ENCODE measurements at places on chromosomes 7 and 10.

DNA sequence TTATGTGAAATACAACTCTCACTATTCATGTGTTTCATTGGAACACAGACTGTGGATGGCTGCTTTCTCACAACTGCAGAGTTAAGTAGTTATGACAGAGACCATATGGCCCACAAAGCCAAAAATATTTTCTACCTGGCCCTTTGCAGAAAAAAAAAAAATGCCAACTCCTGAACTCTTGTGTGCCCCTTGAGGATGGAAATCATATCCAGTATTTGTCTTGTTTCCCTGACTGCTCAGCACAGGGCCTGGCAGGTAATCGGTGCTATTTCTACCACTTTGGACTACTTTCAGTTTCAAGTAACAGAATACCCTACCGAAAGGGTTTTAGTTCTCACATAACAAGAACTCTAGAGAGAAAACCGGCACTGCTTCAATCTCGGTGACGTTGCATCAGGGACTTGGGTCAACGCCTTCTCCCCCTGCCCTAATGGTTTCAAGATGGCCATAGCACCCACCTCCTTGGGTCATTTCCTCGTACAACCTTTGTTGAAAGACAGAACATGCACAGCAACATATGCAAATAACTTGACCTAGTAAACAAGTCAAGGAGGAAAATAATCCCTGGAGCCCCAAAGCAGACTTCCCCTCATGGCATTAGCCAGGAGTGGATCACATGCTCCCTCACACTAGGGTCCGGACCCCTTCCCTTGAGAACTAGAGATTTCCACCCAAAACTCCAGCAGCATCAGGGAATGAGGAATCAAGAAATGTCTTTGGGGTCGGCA lies 11.8 kb upstream of the GPNMB start:
- DNase-seq: no peak

- DNase-seq: no peak
Measured at GRCh38 chr10:1173091-1173490, 116.9 kb downstream of the WDR37 start.

DNA sequence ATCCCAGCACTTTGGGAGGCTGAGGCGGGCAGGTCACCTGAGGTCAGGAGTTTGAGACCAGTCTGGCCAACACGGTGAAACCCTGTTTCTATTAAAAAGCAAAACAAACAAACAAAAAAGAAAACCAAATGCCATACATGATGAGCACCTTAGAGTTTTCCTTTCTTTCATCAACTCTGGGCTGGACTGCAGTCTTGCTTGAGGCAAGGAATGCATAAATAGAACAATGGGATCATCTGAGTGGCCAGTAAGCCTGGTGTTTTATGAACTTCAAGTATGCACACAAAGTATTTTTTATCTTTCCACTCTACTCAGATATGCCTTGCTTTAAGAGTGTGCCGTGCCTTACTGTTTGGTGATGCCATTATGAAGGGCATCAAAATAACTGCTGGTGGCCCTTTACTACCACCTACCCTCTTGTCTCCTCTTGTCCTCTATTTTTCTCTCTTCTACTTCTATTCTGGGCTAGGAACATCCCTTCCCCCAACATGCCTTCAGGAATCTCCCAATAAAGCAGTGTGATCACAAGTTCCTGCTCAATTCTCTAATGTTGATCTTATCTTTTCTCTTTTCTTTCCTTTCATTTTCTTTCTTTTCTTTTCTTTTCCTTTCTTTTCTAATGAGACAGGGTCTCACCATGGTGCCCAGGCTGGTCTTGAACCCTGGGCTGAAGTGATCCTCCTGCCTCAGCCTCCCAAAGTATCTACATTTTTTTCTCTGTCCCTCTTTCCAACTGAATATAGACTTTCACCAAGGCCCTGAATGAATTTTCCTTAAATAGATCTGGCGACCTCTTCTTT lies 10.2 kb downstream of the SCD start:
- DNase-seq: no peak

DNA sequence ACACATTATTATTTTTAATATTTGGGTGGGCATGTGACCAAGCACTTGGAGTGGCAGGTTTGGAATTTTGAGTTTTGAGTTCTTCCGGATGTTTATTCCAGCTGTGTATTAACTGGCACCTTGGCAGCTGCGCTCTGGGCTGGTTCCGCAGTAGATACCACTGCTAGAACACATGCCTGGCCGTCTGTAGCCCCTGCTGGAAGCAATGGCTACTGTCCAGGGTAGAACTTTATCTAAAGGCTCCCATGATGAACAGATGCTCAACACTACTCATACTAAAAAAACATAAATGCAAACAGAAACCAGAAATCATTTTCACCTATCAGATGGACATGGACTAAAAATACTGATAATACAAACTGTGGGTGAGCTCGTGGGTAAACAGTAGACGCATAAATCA lies 19.4 kb upstream of the SH3PXD2A start:
- DNase-seq: no peak

GRCh38 chr7:71842381-71842780 lies 569.8 kb downstream of the CALN1 start:
- DNase-seq: no peak

GRCh38 chr7:90312745-90313144 lies 8.4 kb downstream of the FAM237B start:
- DNase-seq: no peak

- no peak for DNase-seq
Measured at GRCh38 chr10:30758338-30758737, 128.8 kb upstream of the LYZL2 start.

- DNase-seq: no peak
Measured at GRCh38 chr10:91049296-91049987, 128.6 kb upstream of the ANKRD1 start.

DNA sequence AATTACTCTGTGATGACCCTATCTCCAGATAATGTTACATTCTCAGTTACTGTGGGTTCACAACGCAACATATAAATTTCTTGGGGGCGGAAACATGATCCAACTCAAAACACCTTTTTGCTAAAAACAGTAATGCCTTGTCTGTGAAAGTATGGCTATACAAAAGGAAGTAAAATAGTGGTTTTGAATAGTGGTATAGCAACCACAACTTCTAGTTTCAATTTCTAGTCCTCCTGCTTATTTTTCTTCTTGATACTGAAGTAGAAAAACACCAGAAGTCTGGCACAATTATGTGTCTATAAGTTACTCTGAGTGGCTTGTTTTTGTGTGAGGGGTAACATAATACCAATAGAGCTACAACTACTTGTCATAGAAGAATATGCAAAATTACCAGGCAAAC lies 21.5 kb upstream of the ZNF800 start:
- DNase-seq: no peak

GRCh38 chr10:35448687-35449662 lies 112.7 kb downstream of the CCNY start:
- DNase-seq: no peak

DNA sequence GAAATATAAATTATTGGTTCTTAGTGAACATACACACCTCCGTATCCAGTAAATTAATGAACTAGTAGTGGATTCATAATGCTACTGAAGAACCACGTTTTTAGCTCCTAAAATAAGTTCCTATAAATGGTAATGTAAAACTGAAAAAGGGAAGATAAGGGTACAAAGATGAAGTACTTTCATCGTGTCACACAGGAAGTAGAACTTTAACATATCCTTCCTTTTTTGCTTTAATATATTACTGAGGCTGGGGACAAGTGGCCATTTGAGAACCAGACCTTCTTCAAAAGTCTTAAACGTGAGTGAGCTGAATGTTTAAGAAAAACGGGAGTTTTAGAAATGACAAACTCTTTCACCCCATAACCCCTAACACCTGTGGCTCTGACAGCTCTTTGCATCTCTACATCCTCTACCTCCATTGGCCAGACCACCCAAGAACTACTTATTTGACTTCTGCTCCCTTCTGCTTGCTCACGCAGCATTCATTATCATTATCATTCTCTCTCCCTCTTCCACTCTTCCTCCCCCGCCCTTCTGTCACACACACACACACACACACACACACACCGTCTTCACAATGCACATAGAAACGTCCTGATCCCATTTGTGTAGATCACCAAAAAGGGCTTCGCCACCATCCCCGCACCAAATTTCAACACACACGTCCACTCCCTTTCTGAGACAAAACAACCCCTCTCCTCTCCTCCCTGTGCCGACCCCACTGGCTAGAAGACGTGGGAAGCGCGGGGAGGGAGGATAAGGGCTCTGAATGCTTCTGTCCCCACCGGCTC lies 677 bp downstream of the SKAP2 start:
- DNase-seq: no peak

DNA sequence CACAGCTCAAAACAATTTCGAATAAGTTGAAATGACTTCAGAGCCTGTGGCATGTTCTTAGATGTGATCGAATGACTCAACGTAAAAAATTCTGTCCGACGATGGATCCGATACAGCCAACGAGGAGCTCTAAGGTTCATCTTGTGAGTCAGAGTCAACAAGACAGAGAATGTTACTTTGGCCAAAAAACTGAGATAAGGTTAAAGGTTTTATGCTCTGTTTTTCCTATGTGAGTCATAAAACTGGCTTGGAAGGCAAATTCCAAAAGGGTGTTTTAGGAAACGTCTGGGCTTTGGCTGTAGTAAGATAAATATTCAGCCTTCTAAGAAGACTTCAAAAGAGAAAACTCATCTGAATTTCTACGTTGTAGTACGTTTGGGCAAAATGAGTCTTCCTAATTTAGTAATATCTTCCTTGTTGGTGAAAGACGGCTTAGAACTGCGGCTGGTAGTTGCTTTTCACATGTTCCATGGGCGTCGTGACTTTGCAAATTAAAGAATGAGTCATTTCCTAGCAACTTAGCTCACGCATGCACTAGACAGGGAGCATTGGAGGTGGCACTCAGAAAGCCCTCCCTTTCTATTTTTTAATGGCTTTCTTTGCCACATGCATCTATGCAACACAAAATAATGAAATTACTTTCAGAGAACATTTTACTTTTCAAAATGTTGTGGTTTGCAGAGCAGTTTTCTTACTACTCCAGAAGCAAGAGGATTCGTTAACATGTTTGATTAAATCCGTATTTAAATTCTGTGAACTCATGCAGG lies 28.2 kb downstream of the PFKP start:
- peak; percentile 89 for DNase-seq

GRCh38 chr7:81492240-81492639 lies 277.6 kb downstream of the HGF start:
- DNase-seq: no peak

DNA sequence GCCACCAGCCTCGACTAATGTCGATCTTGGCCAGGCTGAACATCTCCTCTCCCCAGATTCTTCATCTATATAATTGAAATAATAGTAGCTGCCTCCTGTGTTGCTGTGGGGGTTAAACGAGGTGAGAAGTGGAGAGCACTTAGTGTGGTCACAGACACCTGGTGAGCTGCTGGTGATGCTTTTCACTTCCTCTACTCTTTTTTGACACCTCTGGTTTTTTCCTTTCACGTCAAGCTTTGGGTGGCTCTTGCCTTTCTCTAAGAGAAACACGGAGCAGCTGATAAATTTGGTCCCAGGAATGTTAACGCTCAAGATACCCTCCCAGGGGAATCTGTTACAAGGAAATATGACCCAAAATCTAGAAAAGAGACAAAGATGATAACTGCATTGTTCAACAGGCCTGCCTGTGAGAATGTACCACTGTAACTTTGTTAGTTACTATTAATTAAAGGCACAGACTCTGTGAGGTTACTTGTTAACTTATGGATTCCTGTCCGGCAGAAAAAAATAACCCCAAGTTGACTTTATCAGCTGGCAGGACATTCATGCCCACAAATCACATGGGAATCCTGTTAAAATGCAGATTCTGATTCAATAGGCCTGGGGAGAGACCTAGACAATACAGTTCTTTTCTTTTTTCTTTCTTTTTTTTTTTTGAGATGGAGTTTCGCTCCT lies 9.5 kb upstream of the NPFFR1 start:
- no peak for DNase-seq

DNA sequence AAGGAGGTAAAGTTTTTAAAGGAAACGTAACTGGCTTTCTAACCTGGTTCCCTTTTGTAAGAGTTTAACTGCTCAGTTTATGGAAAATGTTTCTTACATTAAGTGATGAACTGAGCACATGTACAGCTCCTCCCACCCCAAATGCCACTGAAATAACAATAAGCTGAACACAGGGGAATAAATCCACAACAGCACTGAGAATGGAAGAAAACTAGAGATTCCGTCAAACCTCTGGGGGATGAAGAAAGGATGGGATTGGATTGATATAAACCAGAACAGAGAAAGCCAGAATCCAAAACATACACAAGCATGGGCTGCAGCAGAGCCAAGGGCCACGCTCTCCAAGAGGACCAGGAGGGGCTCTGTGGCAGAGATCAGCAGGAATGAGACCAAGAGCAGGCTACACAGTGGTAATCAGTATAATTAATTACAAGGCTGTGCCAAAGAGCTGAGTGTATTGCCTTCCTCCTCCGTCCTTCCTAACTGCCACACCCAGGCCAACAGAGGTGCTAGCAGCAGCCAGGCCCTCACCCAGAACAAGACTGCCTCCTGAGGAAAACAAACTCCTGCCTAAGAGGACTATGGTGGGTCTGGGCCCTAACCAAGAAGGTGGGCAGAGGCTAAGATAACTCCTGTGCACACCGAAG lies 73.9 kb downstream of the KIAA1549 start:
- no peak for DNase-seq

DNA sequence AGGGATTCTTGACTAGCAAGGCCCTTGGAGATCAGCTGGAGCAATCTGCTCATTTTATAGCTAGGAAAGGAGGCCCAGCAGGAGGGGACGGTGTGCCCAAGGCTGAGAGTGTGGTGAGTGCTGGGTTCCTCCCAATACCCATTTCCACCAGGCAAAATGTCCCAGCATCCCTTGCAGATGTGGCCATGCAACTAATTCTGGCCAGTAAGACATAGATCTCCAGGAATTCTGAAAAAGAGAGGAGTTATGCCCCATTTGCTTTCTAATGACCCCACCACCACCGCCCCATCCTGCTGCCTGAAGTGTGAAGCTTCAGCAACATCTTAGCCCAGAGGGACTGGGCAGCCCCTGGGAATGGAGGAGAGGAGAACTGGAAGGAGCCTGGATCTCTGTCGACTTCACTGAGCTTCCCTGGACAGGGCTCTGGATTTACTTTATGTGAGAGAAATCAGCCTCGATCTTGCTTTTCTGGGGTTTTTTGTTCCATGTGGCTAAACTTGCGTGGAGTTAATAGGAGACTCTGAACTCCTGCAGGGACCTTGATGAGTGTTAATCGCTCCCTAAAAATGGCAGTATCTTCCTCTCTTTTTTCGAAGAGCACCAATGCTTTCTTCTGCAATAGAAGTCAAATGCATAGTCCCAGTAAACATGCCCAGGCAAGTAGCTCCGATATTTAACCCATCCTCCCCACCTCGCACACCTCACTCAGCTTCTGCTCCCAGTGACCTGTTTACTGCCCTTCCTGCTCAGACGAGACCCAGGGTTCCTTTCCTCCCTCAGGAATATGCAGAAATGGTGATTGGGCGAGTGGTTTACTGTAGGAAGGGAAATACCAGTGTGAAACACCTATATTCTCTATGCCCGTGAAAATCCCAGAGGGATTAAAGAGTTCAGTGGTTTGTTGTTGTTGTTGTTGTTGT lies 127.5 kb upstream of the GPR26 start:
- DNase-seq: peak; percentile 69

GRCh38 chr7:115851291-115851690 lies 179.3 kb downstream of the TFEC start:
- no peak for DNase-seq

GRCh38 chr7:17467386-17467945 lies 169.0 kb downstream of the AHR start:
- no peak for DNase-seq

- DNase-seq: peak; percentile 95
Measured at GRCh38 chr7:2633538-2634266, 1.9 kb downstream of the TTYH3 start.
